ENCODE measurements at places on chromosomes 6 and 20.

DNA sequence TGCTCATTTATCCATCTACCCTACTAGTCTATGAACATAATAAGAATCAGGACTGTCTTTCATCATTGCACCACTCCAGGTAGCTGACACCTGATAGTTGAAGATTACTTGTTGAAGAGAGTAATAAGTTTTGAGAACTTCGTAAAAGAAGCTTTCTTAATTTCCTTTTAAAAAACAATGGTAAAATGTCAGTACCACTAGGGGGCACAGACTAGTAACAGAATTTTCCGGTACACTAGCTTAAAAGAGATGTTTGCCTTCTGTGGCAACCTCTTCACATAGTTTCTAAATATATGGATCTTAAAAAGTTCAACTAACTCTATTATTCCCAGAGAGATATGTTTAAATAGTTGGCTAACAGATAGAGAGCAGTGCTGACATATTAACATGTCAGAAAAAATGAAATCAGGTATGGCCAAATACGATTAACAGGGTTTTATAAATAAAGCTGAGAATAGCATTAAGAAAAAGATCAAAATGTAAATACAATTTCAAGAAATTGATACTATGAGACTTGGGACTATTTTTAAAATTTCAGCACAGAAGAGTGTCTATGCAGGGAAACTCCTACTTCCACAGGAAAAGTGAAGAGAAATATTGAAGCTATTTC lies 5.4 kb upstream of the KCNQ5 start:
- DNase-seq = no peak

DNA sequence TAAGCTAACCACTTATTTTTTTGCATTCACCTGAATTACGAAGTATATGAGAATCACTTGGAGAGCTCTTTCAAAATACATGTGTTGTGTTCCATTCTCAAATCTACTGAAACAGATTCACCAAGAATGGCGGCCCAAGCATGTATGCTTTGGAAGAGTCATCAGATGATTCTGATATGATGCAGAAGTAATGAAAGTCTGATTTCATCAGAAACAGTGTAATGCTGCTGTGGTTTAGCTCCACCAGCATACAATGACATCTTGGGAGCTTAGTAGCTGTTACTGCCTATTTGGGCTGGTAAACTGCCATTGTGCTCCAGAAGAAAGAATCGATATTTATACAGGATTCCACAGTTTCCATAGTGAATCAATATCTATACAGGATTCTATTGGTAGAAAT lies 52.9 kb downstream of the UBR2 start:
- DNase-seq = no peak

- DNase-seq = no peak
These were observed 19.9 kb downstream of the TMEM74B start for GRCh38 chr20:1164871-1165270.

- DNase-seq = no peak
These were observed 193.0 kb downstream of the BTBD3 start for GRCh38 chr20:12110711-12111110.

DNA sequence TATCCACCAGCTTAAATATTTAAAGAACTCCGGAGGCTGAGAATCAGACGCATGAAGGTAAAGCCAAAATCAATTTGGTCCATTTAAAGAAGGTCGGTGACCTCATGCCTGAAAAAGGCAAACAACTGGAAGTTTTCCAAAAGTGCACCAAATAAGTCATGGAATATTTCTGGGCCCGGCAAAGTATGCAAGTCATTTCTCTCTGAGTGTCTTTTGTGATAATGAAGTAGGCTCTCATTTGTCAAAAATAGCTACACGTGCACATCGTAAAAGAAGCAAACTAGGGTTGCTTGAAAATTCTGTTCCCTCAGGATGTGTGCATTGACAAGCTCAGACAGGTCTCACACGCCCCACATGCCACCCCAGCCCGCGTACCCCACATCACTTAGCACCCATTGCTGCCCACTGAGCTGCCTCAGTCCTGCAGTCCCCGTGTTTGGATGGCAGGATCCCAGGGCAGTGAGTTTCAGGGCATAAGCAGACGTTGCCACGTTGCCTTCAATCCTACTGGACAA lies 20.5 kb upstream of the PYGB start:
- DNase-seq = no peak

DNA sequence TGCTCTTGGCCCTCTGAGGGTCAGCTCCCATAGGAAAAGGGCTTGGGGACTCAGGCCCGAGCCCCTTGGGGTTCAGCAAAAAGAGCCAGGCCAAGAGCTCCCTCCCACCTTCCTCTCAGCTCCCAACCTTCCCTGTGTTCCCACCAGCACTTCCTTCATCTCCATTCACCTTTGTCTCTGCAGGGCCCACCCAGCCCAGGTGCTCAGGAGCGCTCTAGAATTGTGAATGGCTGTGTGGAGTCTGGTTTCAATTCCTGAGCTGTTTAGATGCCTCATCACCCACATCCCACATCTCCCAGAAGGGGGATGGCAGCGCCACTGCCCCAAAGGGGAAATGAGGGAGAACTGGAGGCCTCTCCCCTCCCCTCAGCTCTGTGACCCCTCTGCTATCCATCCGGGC lies 7.7 kb downstream of the GRM4 start:
- DNase-seq = no peak

- no peak for DNase-seq
These were observed 37.3 kb upstream of the SLC22A1 start for GRCh38 chr6:160084198-160084776.

- DNase-seq = no peak
These were observed 85.6 kb downstream of the SNX5 start for GRCh38 chr20:17882834-17883591.

- DNase-seq = no peak
These were observed 51.6 kb upstream of the MLIP start for GRCh38 chr6:54059683-54060082.

DNA sequence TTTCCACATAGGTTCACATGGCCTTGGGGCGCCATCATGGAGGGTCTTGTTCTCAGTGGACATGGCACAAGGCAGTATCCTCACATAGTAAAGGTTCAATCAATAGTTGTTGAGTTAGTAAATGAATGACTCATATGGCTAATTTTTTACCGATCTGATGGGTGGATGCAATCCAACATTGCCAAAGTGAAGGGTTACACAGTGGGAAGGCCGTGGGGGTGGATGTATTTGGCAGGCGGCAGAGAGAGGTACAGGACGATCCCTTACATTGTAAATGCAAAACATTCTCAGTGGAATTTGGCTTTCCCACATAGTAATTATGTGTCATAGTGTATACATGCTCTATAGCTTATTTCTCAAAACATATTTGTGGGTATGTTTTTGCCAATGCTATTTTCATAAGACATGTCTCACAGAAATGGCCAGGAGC lies 21.0 kb upstream of the PDE7B start:
- no peak for DNase-seq

- DNase-seq = no peak
These were observed 7.4 kb downstream of the EPM2A start for GRCh38 chr6:145727817-145728388.

- DNase-seq = no peak
These were observed 46.2 kb upstream of the RFPL4B start for GRCh38 chr6:112300896-112301295.

DNA sequence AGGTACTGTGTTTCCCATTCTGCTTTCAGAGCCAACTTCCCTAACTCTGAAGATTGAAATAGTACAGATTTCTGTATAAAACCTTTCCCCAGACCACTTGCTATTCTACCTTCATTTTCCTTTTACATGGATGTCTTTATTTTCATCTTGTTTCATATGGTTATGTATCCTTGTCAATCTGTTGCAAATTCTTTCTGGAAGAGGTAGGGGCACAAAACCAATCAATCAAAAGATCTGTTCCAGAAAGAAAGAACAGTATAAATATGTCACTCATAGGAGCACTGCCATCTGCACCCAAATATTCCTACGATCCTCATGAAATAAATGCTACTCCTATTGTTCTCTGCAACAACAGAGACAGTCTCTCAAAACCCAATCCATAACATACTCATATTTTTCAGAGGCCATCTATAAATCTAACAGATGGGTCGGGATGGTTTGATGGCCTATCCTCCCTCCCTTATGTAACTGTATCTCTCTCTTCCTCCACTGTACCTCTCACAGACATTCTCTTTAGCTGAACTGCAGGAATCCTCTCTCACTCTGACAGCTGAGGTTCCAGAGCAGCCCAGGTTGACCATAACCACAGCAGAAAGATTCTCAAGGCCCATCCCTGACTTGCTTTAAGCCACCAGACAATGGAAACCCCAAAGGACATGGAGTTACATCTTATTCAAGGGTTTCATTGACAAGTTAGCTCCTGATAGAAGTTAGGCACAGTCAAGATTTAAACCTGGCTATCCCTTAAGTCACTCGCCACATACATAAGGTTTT lies 112.8 kb downstream of the ZMYND8 start:
- no peak for DNase-seq

- DNase-seq = no peak
These were observed 949.9 kb upstream of the FLRT3 start for GRCh38 chr20:15287329-15287728.

- DNase-seq = no peak
These were observed 95.5 kb downstream of the EYA2 start for GRCh38 chr20:46990017-46990595.

- DNase-seq = no peak
These were observed 1.4 kb downstream of the MTCL3 start for GRCh38 chr6:127517693-127518092.

DNA sequence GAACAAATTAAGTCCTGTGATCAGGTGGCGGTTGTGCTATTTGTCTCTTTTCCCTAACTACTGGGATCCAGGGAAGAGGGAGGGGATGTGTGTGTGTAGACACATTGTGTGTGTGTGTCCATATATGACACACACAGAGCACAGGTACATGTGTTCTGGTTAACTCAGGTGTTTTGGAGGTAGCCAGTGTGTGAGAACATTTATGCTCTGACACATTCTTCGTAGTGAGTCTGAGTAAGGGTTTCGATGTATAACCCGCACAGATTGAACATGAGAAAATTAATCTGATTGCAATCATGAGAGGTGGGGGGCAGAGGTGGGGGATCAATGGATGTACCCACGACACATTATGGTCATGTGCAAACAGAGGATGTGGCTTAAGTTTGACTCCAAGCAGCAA lies 12.6 kb downstream of the ZC3H12D start:
- DNase-seq = no peak

DNA sequence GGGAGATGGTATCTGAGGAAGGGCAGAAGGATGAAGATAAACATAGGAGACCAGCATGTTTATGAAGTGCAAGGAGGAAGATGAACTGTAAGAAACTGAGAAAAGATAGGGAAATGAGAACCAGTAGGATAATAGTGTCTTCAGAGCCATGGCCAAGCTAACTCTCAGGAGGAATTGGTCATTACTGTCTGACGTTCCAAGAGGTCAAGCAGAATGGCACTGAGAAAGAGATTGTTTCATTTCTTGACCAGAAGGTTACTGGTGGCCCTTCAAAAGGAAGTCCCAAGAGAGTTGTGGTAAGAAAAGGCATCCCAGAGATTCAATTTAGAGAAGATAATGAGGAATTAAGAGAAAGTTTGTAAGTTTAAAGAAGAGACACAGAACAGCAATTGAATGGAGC lies 47.5 kb downstream of the EYA4 start:
- DNase-seq = no peak

- DNase-seq = no peak
These were observed 502.4 kb upstream of the SULF2 start for GRCh38 chr20:48287552-48288170.

DNA sequence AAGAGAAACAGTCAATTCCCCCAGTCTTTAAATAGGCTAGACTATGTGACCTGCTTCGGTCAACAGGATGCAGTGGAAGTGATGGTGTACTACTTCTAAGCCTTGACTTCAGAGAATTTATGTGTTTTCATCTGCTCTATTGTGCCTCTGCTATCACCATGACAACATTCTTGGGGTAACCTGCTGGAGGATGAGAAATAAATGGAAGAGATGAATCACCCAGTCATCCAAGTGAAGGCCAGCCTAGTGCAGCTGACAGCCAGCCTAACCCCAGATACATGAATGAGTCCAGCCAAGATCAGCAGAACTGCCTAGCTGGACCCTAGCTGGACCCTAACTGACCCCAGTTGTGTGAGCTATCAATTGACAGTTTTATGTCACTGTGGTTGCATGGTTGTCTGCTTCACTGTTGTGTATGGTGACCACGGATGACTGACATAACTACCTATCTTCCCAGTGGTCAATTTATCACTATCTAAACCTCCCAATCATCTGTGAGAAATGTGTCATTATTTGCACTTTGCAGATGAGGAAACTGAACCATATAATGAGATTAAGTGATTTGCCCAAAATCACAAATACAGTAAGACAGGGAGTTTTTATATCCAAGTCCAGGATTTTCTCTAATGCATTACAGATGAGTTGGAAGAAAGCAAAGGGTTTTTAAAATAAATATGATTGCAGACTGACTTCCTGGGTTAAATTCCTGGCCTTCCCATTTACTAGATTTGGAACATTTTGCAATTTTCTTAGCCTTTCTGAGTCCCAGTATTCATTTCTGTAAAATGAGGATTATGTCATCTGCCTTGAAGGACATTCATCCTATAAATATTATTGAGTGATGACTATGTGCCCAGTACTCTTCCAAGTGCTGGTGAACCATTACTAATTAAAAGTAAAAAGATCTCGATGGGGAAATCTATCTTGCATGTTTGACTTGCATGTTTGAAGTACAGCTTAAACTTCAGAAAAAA lies 136.4 kb upstream of the PLCB4 start:
- no peak for DNase-seq

DNA sequence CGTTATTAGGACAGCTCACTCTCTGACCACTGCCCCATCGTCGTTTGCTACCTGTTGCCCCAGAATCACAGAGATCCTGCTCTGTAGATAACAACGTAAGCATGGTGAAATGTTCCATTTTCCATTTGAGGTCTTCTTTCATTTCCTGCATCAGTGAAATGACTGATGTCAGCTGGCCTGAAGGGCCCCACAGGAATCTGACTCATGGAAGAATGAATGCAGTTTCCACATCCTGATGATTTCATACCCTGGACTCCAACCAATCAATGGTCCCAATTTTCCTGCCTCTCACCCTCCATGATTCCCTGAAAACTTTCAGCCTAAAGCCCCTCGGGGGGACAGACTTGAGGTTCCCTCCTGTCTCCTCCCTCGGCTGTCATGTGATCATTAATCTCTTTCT lies 394.4 kb upstream of the CDH4 start:
- DNase-seq = no peak

DNA sequence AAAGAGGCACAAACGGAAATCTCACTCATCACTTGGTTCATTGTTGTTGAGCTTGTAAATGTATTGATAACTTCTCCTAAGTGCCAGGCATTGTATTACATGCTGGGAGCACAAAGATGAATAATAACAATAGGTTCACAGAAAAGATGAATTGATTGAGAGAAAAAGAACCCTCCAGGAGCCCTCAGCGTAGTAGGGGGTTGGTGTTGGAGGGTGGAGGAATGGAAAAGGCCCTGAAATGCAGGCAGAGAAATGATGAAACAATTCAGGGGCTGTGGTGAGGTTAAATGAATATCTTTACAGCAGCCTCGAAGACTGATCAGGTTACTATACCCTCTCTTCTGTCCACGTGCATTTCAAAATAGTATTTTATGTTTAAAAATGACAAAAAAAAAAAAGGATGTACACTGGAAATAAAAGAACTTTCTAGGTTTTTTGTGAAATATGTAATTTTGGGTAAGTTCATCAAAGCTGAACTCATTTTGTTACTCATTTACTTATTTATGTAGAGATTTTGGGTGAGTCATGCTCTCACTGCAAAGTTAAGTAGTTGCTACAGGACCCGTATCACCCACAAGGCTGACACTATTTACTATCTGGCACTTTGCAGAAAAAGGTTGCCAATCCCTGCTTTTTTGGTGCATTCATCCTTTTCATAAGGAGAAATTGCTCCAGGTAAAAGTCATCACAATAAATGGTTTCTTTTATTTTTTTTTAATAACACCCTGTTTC lies 277.3 kb downstream of the ZNF217 start:
- DNase-seq = no peak

GRCh38 chr6:161684731-161685475 lies 411.0 kb upstream of the AGPAT4 start:
- DNase-seq = no peak
